ENCODE measurements at places on chromosomes 1 and 21.

DNA sequence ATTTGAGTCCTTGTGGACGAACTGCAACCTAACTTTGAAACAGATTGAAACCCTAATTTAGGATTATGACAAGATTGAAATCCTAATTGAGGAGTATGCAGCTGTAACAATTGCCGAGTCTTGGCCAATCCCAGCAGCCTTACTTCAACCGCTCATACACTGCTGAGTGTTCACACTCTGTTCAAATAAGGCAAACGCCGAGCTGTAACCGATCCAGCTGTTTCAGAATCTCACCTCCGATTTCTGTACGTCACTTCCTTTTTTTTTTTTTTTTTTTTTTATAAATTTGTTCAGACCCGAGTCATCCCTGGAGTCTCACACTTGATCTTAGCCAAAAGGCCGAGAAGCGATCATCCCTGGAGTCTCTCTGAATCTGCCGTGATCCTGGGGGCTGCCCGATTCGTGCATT is 22.3 kb upstream of the ATP5PO start:
- no peak for DNase-seq

- no peak for DNase-seq
Observed at GRCh38 chr1:8176279-8176678, 141.6 kb upstream of the SLC45A1 start.

GRCh38 chr1:207962716-207963426 is 51.9 kb upstream of the CD34 start:
- DNase-seq = peak; percentile 82

GRCh38 chr21:42523211-42523610 is 9.6 kb downstream of the SLC37A1 start:
- DNase-seq = no peak

GRCh38 chr1:19395678-19396192 is 83.6 kb downstream of the SLC66A1 start:
- no peak for DNase-seq

- DNase-seq = peak; percentile 64
Observed at GRCh38 chr1:47963568-47964358, 33.4 kb downstream of the TRABD2B start.
